ENCODE measurements at places on chromosomes 7 and 10.

DNA sequence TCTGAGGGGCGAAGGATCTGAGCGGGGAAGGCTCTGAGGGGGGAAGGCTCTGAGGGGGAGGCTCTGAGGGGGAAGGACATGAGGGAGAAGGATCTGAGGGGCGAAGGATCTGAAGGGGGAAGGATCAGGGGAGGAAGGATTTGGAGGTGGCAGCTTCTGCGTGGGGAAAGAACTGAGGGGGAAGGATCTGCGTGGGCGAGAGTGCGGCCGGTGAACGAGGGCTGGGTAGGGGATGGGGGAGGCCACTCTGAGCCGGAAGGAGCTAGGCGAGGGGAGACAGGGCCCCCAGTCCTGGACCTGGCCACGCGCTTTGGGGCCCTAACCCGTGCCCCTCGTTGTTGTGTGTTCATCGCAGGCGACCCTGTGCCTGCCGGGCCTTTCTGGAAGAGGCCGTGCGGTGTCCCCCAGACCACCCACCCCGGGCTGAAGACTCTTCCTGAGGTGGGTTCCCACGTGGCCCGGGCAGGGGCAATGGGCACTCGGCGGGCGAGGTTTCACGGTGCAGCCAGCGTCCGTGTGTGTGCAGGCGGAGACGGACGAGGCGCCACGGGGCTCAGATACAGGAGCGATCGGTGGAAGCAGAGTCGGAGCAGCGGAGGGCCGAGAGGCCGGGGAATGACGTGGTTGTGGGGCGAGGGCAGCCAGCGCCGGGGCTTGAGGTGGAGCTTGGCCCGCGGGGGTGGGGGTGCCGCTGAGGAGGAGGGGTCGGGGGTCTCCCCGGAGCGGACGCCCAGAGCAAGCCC lies 2.0 kb downstream of the CALY start:
- DNase-seq, result peak; percentile 26

DNA sequence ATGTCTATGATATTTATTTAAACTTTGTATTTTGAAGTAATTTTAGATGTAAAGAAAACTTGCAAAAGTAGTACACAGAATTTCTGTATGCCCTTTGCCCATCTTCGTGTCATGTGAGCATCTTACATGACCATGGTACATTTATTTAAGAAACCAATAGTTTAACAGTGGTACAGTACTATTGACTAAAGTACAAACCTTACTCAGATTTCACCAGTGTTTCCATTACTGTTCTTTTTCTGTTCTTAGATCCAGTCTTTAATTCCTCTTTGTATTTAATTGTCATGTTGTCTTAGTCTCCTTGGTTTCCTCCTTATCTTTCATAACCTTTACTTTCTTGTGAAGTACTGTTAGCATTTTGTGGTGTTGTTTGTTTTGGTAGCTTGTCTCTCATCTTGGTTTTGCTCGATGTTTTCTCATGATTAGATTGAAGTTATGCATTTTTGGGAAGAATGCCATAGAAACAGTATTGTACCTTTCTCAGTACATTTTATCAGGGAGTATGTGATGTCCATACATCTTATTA lies 24.1 kb downstream of the TAX1BP1 start:
- no peak for DNase-seq

GRCh38 chr10:29681676-29682448 lies 47.1 kb upstream of the SVIL start:
- DNase-seq, result no peak

DNA sequence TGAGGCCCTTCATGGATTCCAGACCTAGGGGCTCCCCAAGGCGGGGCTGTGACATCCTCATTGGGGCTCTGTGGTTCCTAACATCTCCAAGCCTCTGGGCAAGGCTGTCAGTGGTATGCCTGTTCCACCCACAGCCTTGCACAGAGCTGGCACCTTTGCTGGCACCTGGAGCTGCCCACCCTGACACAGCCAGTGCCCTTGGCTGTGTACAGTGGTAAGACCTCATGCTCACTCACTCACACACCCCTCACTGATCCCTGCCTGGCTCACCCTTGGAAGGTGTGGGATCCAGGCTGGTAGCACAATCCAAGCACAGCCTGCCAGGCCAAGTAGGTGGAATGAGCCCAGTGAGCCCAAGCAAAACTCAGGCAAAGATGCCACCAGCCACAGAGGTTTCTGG lies 200.4 kb upstream of the PCDH15 start:
- no peak for DNase-seq

GRCh38 chr10:33284945-33285344 lies 49.5 kb downstream of the NRP1 start:
- DNase-seq, result no peak

DNA sequence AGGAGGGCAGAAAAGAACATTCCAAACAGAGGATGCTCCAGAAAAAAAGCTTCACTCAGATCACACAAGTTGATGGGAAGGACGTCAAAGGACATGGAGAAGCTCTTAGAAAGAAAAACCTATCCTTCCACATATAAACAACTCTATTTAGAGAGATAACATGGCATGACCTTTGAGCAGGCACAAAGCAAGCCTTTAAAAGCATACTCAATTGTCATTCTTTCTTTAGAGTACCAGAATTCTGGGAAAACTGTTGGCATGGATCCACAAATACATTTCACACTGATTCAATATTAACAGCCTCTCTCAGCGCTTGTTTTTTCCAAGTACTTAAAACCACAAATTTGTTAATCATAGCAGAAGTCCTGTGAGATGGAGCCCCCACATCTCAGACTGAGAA lies 7.3 kb upstream of the ABLIM1 start:
- no peak for DNase-seq

DNA sequence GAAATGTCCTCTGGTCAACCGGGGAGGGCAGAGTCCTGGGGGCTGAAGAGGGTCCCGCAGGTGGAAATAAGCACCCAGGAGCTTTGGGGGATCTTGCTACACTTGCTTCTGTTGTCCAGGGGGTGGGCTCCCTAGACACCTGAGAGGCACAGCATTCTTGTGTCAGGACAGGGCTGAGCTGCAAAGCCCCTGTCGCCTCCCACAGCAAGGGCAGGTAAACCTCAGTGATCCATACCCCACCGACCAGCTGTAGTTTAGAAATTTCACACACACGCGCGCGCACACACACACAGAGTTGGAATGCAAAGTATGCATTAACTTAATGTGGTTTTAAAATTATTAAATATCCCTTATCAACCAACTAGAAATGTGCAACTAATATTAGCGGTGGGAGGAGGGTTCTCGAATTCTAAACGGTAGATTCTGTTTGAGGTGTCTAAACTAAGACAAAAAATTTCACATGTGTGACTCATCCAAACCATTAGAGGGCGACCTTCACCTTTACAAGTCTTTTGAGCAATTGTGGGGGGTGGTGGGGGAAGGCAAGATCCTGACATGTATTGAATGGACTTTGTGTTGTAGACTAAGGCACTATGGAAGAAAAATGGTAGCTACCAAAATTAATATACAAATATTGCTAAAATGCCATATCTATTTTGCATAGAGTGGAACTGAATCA lies 34.3 kb upstream of the PTF1A start:
- no peak for DNase-seq

DNA sequence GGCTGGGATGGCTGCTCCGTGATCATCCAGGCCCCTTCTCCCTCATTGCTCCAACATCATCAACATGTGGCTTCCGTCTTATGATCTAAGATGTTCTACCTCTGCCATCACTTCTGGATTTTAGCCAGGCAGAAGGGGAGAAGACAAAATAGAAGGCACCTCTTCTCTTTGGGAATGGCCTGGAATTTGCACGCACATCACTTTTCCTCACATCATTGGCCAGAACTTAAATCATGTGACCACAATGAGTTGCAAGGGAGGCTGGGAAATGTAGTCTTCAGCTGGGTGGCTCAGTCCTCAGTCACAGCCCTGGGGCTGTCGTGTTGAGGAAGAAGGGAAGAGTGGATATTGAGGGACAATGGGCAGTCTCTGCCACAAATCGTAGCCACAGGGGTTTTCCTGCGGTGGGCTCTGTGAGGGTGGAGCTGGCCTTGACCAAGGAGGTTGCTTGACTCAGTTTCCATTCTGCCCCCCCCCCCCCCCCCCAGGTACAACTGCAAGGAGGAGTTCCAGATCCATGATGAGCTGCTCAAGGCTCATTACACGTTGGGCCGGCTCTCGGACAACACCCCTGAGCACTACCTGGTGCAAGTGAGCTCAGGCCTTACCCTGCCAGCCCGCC lies 50.3 kb downstream of the PALD1 start:
- no peak for DNase-seq

GRCh38 chr10:90398566-90398965 lies 459.3 kb downstream of the HTR7 start:
- no peak for DNase-seq

GRCh38 chr10:123848564-123849457 lies 42.8 kb downstream of the CPXM2 start:
- DNase-seq, result no peak

- DNase-seq, result peak; percentile 43
Observed at GRCh38 chr7:34991938-34992840, 45.1 kb downstream of the DPY19L1 start.

DNA sequence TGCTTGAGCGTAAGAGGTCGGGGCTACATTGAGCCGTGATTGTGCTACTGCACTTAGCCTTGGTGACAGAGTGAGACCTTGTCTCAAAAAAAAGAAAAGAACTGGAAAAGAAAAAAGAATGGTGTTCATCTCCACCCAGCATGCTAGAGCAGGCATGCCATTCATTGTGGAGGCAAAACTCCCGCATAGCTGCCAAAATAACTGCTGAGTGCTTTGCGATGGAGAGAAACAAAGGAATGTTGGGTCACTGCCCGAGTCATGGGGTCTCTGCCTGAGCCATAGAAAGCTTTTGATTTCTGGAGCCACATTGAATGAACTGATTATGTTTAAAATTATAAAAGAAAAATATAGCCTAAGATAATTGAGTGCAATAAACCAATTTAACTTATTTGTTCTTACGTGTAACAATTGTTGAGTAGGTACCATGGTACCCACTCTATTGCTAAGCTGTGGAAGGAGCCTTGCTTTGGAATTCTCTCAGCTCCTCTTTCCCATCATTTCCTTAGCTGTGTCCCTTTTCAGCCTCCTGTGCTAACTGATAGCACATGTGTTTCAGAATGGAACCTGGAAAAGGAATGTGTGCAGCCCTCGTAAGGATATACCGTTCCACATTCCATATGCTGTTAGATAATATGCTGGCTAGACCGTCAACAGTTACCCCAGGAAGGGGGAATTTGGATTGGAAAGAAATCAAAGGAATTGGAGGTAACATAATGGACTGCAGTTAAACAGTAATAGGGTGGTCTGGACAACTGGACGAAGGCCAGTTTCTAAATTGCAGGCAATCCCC lies 99.0 kb downstream of the KIAA1217 start:
- no peak for DNase-seq

- no peak for DNase-seq
Observed at GRCh38 chr10:27355918-27356573, 115.4 kb upstream of the ACBD5 start.

DNA sequence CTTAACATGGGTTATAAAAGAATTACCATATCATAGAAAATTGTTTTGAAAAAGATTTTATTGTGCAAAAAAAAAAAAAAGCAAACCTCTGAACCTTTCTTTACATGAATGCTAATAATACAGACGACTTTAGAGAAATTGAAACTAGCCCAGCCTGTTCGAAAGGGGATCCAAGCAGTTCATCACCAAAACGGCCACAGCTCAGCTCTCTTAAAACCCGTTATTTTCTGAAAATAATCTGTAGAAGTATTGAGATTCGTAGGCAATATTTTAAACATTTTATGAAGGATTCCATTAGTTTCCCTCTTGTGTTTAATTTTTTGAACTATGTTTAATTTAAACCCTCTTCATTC lies 9.9 kb upstream of the GSAP start:
- DNase-seq, result no peak

DNA sequence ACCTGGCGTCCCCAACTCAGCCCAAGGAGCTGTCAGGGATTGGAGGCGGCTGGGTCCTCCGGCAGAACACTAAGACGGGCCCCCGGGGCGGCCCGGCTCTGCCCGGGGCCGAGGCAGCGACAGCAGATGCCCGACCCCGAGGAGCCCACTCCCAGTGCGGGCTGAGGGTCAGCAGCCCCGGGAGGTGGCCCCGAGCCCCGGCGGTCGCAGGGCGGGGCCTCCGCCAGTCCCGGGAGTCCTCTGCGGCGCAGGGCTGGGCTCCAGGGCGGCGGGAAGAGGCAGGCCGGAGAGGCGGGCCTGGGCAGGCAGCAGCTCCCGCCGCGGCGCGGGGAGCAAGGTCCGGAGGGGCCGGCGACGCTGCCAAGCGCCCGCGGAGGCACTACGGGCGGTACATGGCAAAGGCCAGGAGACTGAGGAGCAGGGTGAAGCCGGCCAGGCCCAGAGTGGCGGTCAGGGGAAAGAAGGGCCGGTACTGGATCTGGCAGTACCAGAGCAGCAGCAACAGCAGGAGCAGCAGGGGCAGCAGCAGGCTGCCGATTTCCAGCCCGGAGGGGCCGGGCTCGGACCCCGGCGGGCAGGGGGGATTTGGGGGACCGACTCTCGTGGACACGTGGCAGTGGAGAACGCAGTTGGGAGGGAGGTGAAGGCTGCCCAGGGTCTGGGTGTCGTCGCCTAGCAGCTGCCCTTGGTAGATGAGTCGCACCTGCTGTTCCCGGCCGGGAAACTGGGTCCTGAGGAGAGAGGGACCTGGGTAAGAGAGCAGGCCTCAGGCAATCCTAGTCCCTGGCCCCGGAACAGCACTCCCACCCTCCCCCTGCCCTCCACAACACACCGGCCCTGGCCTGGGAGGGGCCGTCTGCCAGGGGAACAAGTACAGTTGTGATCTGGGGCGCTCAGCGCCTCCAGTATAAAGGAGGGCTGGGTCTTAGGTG lies 827 bp upstream of the FASTK start:
- DNase-seq, result no peak

DNA sequence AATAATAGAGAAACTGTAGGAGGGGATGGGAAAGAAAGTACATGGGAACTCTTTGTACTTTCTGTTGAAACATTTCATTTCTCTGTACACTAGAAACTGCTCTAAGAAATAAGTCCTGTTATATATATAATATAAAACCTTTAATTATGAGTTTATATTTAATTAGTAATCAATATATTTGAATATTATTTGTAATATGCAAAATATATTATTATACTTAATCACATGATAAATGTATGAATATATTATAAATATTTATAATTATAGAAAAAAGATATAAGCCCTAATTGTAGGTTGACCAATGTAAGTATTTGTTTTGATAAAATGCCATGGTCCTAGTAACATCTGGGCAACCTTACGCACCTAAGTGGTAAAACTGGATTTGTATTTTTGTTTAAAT lies 51.0 kb downstream of the GNAT3 start:
- DNase-seq, result no peak

DNA sequence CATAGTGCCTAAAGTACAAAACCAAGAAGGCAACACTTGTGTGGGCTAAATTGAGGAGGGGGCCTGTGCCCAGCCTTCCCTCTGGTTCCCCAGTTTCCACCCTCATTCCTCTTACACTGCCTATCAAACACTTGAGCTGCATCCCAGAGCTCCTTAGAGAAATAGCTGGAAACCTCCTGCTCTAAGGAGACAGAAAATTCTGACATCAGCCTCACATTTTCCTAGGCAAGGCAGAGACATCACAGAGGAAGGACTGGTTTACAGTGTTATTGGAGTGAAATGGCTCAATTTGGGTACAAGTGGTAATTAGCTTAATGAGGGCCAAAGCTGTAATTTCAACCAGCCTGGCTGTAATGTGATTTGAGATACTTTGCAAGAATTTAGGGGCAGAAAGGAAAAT lies 192.3 kb upstream of the AOAH start:
- DNase-seq, result no peak

GRCh38 chr10:61992671-61993668 lies 91.5 kb downstream of the ARID5B start:
- peak; percentile 37 for DNase-seq
